ENCODE measurements at places on chromosomes 4 and X.
A peak's percentile ranks its signal among the peaks of the same experiment; 100 is the strongest.

GRCh38 chrX:14359727-14360126 lies 169.6 kb upstream of the GLRA2 start:
- no peak for DNase-seq

GRCh38 chr4:178463747-178464146 lies 1021.5 kb upstream of the AGA start:
- DNase-seq = no peak

DNA sequence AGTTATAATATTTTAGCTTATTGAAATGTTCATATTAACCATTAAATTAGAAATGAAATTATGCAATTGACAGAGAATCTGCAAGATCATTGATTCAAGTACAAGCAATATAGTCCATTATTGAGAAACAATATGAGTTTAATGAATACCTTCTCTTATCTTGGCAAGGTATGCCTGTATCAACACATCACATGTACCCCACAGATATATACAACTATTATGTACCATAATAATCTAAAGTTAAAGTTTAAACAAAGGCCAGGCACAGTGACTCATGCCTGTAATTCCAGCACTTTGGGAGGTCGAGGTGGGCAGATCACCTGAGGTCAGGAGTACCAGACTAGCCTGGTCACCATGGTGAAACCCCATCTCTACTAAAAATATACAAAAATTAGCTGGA lies 514.7 kb downstream of the PCDH7 start:
- DNase-seq = no peak

- no peak for DNase-seq
These were observed 138.0 kb downstream of the VEGFC start for GRCh38 chr4:176654565-176655216.

- DNase-seq = no peak
These were observed 27.2 kb downstream of the HTR2C start for GRCh38 chrX:114611018-114611619.

GRCh38 chrX:31331015-31331414 lies 259.2 kb upstream of the FTHL17 start:
- DNase-seq = no peak

GRCh38 chrX:17623750-17624149 lies 113.5 kb upstream of the SCML1 start:
- DNase-seq = no peak

- no peak for DNase-seq
These were observed 44.9 kb upstream of the PRSS48 start for GRCh38 chr4:151231915-151232595.

DNA sequence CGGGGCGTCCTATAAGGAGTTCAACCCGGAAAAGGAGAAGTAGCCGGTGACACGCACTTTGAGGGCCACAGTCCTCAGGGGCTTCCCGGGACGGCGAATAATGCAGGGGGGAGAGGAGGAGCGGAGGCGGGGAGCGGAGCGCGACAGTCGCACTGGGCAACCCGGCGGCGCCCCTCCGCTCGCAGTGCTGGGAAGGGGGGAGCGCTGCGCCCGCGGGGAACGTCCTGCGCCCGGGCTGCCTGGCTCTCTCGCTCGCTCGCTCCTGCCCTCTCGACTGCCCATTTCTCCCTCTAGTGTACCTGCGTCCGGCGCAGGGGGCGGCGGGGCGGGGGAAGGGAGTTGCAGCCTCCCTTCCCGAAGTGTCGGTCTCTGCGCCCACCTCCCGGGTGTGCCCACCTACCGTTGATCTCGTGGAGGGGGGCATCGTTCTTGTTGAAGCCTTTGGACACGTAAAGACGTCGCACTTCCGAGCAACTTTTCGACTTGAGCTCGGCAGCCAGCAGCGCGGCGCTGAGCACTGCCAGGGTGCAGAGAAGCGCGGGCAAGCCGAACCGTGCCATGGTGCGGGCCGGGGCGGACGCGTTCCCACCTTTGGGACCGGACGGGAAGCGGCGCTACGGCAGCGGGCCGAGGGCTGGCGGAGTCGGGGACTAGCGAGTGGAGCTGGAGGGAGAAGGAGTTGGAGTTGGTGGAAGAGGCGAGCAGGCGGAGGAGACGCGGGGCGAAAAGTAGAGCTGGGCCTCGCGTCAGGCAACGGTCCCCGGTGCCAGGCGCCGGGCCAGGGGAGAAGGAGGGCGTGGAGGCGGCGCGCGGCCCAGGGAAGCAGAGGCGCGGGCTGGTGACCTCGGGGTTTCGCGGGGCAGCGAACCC lies 648 bp downstream of the GPC4 start:
- DNase-seq = no peak

DNA sequence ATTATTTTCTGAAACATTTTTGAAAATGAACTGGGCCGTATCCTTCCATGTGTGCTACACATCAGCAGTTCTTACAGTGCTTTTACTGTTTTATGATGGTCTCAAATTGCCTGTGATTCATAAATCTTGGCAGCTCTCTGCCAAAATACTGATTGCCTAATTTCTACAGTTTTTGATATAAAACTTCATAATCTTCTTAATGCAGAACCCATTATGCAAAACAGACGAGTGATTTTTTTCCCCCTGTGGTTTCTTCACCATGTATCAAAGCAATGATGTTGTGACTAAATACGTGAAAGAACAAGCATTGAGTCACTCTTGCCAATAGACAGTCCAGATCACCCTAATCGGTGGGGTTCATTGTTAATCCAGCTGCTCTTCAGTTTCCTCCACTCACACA lies 156.4 kb upstream of the WDR1 start:
- no peak for DNase-seq

- DNase-seq = peak; percentile 8
These were observed 680.4 kb downstream of the DMD start for GRCh38 chrX:32530802-32531403.

- DNase-seq = no peak
These were observed 15.8 kb upstream of the VEGFD start for GRCh38 chrX:15399962-15400391.

GRCh38 chr4:36677874-36678273 lies 396.5 kb downstream of the DTHD1 start:
- DNase-seq = no peak

GRCh38 chr4:162406637-162407365 lies 243.0 kb upstream of the FSTL5 start:
- DNase-seq = no peak

GRCh38 chr4:23697722-23698121 lies 192.1 kb downstream of the PPARGC1A start:
- no peak for DNase-seq

DNA sequence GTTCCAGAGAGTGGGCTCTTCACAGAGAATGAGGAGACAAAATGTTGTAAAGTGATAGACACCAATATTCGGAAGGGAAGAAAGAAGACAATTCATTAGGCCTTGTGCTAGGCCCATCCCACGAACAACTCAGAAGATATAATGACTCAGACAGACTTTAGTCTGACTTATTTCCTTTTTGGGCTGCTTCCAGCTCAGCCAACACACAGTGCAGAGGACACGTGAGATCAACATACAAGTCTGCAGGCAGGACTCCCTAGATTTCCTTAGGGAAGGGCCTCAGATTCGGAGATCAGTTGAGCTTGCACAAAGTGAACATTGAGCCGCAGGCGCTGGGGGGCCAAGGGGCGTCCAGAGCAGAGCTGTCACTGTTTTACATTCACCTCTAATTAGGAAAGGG lies 290.7 kb upstream of the TENM3 start:
- DNase-seq = no peak

DNA sequence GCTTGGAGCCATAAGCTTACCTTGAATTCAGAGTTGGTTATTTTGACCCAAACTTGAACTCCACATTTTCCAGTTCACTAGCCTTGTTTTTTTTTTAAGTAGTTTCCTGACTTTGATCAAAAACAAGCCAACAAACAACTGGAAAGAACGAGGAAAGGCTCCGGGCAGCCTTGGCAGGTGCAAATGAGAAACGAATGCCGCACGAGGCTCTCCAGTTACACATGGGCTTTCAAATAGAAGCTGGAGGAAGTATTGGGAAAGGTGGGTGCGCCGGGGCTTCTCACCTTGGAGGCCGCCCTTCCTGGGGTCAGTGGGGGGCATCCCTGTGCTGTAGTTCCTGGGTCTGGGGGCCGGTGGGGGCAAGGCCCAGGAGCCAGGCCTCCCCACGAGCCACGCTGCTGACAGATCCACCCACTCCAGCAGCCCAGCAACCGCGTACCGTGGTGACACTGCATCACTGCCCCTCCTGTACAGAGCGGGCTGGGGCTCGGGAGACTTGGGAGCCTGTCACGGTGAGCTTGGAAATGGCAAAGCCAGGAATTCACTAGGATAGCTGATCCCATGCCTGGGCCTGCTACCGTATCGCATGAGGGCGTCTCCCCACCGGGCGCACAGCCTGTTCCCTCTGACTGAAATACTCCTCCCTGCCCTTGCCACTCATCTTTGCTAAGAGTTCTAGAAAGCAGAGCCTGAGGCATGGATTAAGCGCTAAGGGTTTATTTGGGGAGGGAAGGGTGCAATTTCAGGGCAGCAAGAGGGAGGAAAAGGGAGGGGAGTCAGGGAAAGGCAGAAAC lies 50.9 kb upstream of the ADRA2C start:
- no peak for DNase-seq

- no peak for DNase-seq
These were observed 296.0 kb upstream of the HS3ST1 start for GRCh38 chr4:11724731-11725130.

- DNase-seq = no peak
These were observed 191.2 kb downstream of the BANK1 start for GRCh38 chr4:101981756-101982155.

GRCh38 chr4:101678180-101678579 lies 112.3 kb upstream of the BANK1 start:
- no peak for DNase-seq

DNA sequence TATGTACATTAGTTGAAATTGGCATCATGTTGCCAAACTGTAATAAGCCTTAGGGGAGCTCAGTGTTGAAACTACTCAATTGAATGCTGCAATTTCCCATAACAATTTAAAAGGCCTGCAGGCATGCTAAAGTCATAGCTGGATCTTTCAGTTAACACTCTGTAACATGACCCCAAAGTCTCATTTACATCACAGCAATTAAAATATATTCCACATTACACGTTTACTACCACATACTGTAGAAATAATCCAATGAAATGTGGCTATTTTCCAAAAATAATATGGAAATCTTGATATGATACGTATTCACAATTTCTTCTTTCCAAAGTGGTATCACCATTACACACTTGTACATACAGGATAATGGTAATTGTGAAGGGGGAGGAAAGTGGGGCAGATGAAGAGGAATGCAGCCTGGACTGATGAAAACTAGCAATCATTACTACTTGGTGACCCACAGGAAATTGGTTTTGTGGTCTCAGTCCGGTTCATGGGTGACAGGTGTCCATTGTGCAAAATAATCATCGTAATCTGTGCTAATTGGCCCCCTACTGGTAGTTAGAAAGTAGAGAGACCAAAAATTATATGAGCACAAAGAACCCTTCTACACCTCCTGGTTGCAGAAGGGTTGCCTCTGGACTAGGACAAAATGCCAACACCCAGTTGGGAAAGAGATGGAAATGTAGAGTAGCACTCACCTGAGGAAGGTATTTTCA lies 63.7 kb downstream of the TENM3 start:
- no peak for DNase-seq

DNA sequence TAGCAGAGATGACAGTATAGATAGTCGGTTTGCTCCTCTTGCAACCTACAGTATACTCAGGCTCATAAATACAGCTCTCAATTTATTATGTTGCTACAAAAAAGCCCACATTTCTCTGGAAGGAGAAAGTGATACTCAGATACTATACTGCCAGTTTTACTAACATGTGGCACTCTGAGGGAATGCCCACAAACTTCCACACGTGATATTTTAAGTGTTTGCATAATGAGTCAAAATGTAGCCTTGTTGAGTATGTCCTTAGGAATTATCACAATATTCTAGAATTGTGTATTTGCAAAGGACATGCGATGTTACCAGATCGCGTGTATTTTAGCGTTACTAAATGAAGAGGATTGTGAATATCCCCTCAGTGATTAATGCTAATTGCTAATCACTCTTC lies 929.1 kb downstream of the STIM2 start:
- no peak for DNase-seq

- DNase-seq = no peak
These were observed 3.6 kb upstream of the GPR173 start for GRCh38 chrX:53044995-53045394.

DNA sequence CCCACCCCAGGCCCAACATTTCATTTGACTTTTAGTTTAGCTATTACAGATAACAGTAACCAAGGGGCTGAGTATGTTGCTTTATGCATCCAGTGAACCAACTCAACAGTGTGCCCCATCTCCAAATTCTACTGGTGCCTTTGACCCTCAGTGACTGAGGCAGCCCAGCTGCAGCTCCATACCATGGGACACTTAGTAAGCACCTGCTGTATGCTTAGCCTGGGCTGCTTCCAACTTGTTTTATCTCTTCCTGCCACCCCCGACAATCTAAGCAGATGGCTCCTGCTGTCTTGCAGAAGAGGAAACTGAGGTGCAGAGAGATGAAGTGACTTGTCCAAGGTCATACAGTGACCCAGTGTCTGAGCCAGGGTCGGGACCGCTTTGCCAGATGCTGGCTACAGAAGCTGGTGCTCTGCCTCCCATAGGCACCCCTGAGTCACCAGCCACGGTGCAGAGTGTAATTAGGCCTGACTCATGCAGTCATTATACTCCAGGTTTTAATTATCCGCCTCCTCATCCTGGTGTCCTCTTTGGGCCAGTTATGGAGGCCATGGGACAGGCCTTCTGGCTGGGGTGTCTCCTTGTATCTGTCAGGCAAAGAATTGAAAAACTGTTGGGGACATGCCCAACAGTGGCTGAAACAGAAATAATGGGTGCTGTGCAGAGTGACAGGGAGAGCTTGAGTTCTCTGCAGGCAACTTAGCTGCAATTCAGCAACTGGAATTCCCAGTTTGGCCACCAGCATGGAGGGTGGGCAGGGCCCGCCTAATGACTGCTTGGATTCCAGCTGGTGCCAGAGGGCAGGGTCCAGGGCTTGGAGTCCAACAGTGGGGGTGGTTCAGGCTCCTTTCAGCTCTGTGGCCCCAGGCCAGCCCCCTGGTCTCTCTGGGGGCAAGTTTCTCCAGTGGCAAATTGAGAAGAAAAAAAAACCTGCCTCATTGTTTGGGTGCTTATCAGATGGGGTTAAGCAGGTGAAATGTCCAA lies 8.2 kb upstream of the GPR78 start:
- no peak for DNase-seq

GRCh38 chr4:156634612-156635011 lies 337.0 kb downstream of the PDGFC start:
- DNase-seq = no peak

DNA sequence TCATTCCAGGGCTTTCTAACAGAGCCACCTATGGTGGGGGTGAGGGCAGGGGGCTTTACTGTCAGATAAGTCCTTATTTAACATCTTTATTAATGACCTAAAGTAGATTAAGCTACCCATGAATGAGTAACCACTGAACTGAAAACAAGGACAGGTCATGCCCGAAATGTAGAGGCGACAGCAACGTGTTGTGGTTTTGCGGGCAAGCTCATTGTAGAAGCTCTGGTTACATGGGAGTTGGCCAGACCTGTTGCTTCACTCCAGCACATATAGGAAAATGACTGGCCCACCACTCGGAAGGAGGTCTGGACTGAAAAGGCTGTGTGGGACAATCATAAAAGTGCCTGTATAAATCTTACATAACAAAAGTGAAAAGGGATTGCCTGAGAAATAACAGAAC lies 109.6 kb upstream of the NDP start:
- DNase-seq = no peak

Measured in CD4-positive, alpha-beta T cell treated with Interleukin-1 beta for 1 hour (primary cell).